ENCODE measurements at places on chromosomes 2 and 18. TPM values are rescaled to one million over a fixed set of nuclear protein-coding genes. Genes with fewer than 3 reads are reported as not detected.
A peak's percentile ranks its signal among the peaks of the same experiment; 100 is the strongest.

GRCh38 chr2:20724500-20725053 lies 57.6 kb downstream of the GDF7 start:
- DNase-seq = no peak

DNA sequence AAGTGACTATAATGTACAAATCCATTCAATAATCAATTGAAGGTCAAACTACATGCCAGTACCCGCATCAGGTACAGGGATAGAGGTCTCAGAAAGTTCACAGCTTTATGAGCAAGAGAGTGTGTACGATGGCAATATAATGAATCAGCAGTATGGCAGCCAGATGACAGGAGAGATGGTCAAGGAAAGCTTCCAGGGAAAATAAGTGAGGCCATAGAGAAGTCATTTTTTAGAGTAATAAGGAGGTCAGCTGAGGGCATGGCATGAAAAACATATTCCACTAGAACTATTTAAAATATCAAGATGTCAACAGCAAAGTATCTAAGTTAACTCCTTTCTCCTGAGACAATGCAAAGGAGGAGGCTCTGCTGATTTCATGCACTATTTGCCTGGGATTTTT lies 108.0 kb downstream of the SLC8A1 start:
- no peak for DNase-seq

Gene PARD6G
- 2.4 TPM for total RNA-seq

DNA sequence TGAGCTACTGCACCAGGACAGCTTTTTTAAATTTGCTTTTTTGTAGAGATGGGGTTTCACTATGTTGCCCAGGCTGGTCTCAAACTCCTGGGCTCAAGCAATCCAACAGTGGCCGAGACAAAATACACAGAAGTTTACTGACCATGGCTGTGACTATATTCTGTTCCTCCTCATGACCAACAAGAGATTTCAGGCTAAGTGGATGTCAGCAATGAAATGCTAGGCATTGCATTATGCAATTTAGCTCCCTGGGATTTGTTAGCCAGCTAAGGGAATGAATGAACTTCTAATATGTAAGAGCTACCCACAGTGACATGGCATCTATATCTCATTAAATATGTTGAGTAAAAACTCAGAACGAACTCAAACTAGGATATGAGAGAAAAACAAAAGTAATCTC lies 81.9 kb upstream of the MBOAT2 start:
- DNase-seq = no peak

Gene NPPC
- not detected for total RNA-seq

DNA sequence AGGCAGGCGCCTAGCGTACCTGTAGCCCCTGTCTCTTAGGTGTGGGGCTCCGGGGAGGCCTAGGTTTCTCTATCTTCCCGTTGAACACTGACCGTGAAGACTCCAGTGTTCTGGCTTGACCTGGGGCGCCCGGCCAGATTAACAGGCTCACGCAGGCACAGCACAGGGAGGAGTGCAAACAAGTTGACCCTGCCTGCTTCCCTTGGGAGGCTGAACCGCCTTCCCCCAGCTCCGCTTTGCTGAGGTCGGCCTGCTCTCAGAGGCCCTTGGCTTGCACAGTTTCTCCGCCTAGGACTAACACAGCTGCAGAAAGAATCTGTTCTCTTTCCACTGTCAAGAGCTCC lies 567 bp downstream of the PCYOX1 start:
- peak; percentile 84 for DNase-seq

Gene ELOA2
- total RNA-seq = not detected

Gene SKOR2
- not detected for total RNA-seq

Gene PHOSPHO2
- 3.4 TPM for total RNA-seq

GRCh38 chr2:109330056-109330455 lies 201.1 kb downstream of the SH3RF3 start:
- DNase-seq = no peak

GRCh38 chr2:43155851-43156411 lies 70.5 kb downstream of the ZFP36L2 start:
- peak; percentile 73 for DNase-seq

- DNase-seq = no peak
These were observed 11.4 kb downstream of the ASIC4 start for GRCh38 chr2:219525533-219526232.

DNA sequence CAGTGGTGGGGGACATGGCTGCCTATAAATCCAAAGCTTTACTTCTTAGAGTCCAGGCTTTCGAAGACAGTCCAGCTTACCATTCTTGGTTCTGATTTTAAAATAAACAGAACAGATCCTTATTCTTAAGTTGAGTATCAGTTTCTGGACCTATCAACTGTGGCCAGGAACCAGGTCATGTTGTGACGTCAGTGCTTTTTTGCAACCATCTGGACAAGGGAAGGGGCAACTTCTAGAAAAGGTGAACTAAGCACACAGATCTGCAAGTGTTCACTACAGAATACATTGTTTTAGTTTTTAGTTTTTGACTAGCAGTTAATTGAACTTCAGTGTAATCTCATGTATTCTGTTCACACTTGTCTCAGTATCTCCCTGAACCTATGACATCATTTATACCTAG lies 326.0 kb upstream of the MGAT5 start:
- DNase-seq = no peak

- DNase-seq = no peak
These were observed 239.1 kb downstream of the FAM210A start for GRCh38 chr18:13487237-13487636.

GRCh38 chr18:3121259-3121658 lies 98.5 kb downstream of the MYOM1 start:
- no peak for DNase-seq

Gene OR6B2
- total RNA-seq = not detected

- no peak for DNase-seq
These were observed 60.1 kb upstream of the GLI2 start for GRCh38 chr2:120675460-120676130.

Gene ECEL1
- 0.17 TPM for total RNA-seq

DNA sequence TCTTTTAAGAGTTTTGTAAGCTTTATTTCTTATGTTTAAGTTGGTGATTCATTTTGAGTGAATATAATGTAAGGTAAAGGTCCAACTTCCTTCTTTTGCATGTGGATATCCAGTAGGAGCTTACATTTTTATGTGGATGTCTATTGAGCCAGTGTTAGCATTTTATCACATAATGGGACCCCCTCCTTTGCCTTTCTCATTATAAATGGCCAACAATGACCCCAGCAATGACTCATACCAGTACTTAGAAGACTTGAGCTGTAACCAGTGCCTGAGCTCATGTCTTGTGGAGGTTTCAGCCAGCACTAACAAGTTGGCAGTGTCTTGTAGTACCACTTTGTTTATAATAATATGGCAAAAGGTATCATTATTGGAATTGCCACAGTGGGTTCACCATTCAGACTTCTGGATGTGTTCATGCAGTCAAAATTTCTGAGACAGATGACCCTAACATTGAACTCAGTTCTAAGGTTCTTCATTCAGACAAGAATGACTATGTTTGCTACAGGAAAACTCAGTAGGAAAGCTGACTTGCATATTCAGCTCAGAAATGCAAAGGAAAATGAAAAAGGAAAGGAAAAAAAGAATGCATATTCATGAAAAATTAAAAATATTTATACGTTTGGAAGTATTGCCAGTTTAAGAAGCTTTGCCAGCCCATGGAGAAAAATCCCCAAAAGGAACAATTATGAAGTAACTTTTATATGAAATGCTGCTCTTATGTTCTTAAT lies 41.0 kb downstream of the CDKL4 start:
- no peak for DNase-seq

DNA sequence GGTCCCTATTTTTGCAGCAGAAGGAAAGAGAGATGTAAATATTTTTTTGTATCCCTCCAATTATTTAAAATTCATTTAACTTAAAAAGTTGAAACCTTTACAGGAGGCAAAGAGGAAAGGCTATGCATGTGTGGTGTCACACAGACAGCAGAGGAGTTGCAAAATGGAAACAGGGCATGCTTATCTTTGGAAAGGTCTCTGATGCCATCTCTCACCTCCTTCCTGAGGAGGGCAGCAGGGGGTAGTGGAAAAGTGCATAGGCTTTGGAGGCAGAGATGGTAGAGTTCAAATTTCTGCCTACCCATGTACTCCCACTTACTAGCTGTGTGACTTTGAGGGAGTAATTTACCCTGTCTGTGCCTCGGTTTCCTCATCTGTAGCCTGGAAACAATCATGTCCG lies 99.6 kb upstream of the MCFD2 start:
- DNase-seq = no peak

- peak; percentile 68 for DNase-seq
These were observed 253.5 kb downstream of the DCDC2C start for GRCh38 chr2:3956892-3957291.

- no peak for DNase-seq
These were observed 6.9 kb upstream of the EPB41L5 start for GRCh38 chr2:120005834-120006521.

GRCh38 chr2:43490252-43490786 lies 105.5 kb downstream of the THADA start:
- DNase-seq = no peak

DNA sequence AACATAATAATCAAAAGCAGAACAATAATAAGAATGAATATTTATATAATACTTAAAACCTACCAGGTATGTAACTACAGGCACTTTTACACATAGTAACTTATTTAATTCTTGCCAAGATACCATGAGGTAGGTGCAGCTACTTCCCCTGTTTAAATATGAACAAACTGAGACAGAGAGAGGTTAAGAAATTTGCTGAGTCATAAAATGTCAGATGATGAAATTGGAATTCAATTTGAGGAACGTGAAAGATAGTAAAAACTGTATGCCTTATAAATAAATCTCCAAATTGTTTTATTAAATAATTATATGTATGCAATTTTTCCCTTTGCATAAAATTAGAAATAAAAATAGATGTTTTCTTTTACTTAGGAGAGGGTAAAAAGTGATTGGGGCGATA lies 1103.3 kb upstream of the NRXN1 start:
- no peak for DNase-seq

DNA sequence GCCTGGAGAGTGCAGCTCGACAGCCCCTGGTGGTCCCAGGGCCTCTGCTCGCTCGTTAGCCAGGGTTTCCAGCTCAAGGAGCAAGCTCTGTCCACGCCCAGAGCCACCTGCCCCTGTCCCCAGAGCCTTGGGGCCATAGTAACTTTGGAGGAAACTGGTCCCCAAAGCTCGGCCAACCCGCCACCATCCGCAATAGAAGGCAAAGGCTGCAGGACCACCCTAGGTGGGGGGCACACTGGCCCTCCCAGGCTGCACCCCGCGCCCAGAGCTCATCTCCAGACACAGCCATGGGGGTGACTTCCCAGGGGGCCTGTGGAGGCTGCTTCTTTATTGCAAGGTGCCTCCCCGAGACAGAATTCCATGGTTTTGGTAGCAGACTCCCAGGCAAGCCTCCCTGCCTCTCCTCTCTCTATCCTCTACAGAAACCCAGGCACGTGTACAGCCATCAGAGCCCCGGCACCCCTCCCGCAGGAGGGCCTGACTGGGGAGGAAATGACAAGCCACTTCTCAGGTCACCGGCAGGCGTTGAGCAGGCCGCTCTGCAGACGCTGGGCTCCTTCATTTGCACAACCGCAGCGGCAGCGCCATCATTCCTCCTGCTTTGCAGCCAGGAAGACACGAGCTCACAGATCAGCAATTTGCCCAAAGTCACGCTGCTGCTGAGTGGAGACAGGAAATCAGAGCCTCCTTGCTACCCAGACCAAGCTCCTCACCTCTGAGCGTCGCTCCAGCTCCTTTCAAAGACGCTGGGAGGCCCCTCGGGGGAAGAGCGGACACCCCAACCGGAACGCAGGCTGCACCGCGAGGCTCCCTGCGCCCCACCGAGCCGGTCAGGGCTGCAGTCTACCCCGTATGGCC lies 80.2 kb downstream of the NDUFA10 start:
- peak; percentile 89 for DNase-seq

Gene ICA1L
- 6.7 TPM for total RNA-seq

DNA sequence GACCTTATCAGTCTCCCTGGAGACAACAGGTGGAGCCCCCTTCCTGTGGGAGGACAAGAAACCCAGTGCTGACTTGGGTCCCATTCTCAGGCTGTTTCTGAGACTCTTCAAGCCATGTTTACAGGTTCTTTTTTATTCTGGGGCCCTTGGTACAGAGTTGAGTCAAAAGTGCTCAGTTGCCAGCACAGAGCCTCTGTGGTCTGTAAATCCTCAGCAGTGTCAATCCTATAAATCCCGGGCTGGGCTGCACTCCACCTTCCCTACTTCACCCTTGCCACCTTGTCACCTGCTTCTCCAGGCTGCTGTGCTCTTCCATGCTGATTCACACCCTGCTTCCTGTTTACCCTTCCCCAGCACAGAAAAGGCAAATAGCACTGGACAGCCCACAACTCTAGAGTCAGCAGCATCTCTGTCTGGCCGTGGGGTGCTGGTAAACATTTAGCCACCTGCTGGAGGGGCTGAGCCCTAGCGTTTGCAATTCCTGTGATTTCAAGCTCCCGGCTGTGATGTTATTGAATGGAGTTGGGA lies 74.7 kb downstream of the TNFRSF11A start:
- no peak for DNase-seq

DNA sequence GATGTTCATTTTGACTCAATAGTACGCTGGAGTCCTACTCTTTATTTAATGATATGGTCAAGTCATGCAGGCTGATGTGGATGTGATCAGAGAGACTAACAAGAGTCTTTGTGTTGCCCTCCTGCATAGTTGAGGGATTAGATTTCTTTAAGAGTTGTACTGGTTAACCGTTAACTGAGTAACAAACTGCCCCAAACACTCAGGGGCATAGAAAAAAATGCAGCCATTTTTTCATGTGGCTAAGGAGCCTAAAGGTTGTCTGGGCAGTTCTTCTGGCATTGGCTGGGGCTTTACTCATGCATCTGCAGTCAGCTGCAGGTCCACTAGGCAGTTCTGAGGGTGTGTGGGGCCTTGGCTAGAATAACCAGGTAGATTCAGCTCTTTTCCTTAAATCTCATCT lies 32.5 kb downstream of the DOCK10 start:
- DNase-seq = no peak

DNA sequence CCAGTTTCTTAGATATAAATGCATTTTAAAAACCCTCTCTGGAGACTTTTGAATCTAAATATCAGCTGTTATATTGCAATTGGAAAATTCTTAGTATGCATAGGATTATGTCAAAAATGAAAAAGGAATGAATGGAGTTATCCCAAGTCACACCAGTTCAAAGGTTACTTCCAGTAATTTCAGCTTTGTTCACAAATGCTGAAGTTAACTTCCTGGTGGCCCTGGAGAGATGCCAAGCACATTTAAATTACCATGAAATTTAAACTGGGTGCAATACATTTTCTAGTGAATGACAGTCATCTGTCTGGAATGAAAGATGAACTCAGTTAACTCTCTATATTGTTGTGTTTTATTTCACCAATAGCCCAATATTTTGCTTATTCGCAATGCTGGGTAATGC lies 753.9 kb downstream of the SUCLG1 start:
- no peak for DNase-seq

GRCh38 chr2:67835266-67835665 lies 227.5 kb downstream of the C1D start:
- DNase-seq = no peak

Gene LRRC30
- total RNA-seq = not detected

Gene TRPM8
- not detected for total RNA-seq

Gene LRRTM1
- total RNA-seq = not detected

Gene HTRA2
- 36.4 TPM for total RNA-seq

- DNase-seq = no peak
These were observed 117.1 kb downstream of the KLHL29 start for GRCh38 chr2:23502096-23502495.

Gene IL18RAP
- 145 TPM for total RNA-seq

Measured in spleen (tissue), 13 donors.